ENCODE measurements at places on chromosomes 1 and 21.

- no peak for DNase-seq
Measured at GRCh38 chr1:96565546-96565945, 156.0 kb upstream of the PTBP2 start.

DNA sequence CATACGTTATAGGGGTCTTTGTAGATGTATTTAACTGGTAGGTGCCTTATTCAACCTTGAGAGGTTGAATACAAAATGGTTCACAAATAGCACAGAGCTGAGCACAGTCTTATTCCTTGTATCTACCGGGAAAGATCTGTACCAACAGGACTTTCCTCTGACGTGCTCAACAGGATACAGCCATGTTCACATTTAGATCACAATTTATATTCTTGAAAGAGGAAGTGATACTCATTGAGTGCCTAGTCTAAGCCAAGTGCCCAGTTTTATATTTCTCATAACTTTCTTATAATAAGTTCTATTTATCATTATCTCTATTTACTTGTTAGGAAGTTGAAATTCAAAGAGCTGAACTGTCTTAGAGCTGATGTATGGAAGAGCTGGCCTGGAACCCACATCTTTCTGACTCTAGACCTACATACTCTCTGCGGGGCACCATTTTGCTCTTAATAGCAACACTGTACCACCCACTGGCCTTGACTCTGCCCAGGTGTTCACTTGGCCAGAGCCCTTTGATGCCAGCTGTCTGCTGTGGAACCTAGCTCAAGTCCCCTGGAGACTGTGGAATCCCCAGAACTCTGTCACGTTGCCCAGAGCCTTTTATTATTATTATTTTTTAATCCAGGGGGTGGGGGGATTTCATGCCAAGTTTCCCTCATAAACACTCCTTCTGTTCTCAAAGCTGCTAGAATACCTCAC is 156.2 kb downstream of the TPR start:
- DNase-seq: no peak

GRCh38 chr1:219189021-219189824 is 15.5 kb downstream of the LYPLAL1 start:
- DNase-seq: no peak

- DNase-seq: no peak
Measured at GRCh38 chr1:55610203-55610602, 395.0 kb upstream of the USP24 start.

DNA sequence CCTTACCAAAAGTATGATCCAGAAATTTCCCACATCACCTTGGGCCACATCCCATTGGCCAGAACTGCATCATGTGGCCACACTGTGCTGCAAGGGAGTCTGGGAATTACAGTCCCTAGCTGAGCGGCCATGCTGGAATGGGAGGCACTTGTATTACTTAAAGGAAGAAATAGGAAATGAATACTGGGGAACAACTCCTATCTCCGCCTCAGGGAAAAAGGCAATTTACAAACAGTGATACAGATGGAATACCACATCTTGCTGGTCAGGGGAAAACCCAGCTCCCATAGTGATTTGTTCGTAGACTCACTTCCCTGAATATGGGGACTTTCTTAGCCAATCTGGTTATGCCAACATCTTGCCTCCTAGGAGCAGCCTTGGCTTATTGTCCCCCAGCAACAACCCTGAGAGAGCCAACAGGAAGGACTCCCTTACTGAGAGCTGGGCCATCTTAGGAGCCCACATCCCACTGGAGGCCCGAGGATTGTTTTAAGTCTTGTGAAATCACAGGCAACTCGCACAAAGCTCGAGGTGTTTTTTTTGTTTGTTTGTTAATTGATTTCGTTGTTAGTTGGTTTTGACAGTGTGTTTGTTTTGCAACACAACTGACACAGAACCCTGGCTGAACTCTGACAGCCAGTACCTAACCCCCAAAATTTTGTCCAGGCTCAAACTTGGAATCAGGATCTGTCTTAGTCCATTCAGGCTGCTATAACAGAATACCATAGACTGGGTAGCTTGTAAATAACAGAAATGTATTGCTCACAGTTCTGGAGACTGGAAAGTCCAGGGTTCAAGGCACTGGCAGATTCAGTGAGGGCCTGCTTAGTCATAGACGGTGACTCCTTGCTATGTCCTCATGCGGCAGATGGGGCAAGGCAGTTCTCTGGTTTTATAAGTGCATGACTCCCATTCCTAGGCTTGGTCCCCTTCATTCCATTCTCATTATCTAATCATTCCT is 14.9 kb downstream of the CDA start:
- DNase-seq: no peak
